T-cell (primary cell): ENCODE measurements at places on chromosomes 5 and 9. TPM values are rescaled to one million over a fixed set of nuclear protein-coding genes. Genes with fewer than 3 reads are reported as not detected.
A peak's percentile ranks its signal among the peaks of the same experiment; 100 is the strongest.

Gene TMEM215
- total RNA-seq, result not detected

DNA sequence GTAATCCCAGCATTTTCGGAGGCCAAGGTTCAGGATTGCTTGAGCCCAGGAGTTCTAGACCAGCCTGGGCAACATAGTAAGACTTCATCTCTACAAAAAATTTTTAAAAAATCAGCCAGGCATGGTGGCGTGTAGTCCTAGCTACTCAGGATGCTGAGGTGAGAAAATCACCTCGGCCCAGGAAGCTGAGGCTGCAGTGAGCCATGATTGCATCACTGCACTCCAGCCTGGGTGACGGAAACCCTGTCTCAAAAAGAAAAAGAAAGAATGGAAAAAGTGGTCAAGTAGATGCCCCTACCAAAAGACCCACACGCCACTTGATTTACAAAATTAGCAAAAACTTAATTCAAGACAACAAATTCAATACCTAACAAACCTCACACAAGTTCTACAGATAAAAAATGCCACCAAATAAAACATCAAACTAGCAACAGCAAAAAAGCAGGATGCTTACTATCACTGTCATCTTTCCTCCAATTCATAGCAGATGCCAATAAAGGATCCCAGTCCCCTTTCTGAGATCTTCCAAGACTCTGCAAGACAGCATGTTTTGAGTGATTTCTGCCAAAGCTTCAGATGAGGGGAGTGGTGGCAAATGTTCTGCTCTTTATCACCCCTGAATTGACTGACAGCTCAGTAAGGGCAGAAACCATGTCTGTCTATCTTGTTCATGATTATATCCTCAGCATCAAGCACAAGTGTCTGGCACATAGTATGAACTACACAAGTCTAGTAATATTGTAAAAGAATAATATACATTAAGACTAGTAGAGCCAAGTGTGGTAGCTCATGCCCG lies 34.2 kb upstream of the TESK1 start:
- no peak for DNase-seq

Gene HMCN2
- total RNA-seq, result 0.03 TPM

Gene RBM22
- 82.3 TPM for total RNA-seq

DNA sequence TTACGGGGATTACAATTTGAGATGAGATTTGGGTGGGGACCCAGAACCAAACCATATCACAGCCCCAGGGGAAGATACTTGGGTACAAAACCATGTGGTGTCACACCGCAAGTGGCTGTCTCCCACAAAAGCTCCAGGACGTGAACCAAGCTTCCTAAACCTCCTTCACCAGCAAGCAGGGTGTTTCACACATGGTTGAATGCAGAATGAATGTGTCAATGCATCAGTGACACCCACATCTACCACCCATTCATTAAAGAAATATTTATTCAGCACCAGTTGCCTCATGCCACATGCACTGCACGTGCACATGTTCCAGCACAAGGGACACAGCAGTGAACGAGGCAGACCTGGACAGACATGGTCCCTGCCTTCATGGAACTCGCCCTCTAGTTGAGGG lies 70.9 kb upstream of the SPOCK1 start:
- no peak for DNase-seq

DNA sequence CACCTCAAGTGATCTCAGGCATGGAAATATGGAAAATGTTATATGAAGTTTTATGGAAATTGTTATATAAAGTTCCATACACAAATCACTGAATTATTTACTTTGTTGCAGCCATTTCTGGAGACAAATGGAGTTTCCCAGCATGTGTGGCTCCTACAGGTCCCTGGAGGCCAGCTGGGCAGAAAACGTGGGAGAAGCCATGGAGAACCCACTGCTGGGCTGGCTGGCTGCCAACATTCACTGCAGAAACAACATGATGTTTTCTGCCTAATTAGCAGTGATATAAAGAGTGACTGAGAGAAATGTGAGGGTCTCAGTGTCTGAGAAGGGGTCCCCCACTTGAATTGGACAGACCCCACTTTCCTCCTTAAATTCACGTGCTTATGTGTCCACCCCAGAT lies 208.8 kb upstream of the IRX2 start:
- no peak for DNase-seq

Gene TICAM2
- 0.82 TPM for total RNA-seq

DNA sequence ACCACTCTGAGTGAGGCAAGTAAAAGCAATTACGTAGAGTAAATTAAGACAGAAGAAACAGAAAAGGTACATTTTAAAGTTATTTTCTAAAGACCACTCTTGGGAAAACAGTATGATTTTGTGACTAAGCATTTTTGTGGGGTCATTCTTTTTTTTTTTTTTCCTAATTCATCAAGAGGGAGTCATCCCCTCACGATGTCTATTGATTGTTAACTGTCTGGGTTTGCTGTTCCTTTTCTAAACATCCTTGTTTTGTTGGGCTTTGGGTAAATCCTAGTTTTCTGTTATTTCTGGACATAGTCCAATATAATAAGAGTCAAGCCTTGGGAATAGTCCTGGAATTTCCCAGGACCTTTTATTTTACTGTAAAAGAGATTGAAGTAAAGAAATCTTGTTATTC lies 63.8 kb downstream of the ANKRD55 start:
- DNase-seq, result no peak

- DNase-seq, result no peak
Measured at GRCh38 chr9:98235126-98235525, 20.3 kb downstream of the TBC1D2 start.

GRCh38 chr9:109903515-109904138 lies 123.6 kb downstream of the PALM2AKAP2 start:
- DNase-seq, result peak; percentile 42

Gene FRMPD1
- total RNA-seq, result not detected

Gene ZNF658
- total RNA-seq, result 4.5 TPM

GRCh38 chr5:117881426-117882230 lies 1106.7 kb downstream of the DTWD2 start:
- DNase-seq, result no peak

DNA sequence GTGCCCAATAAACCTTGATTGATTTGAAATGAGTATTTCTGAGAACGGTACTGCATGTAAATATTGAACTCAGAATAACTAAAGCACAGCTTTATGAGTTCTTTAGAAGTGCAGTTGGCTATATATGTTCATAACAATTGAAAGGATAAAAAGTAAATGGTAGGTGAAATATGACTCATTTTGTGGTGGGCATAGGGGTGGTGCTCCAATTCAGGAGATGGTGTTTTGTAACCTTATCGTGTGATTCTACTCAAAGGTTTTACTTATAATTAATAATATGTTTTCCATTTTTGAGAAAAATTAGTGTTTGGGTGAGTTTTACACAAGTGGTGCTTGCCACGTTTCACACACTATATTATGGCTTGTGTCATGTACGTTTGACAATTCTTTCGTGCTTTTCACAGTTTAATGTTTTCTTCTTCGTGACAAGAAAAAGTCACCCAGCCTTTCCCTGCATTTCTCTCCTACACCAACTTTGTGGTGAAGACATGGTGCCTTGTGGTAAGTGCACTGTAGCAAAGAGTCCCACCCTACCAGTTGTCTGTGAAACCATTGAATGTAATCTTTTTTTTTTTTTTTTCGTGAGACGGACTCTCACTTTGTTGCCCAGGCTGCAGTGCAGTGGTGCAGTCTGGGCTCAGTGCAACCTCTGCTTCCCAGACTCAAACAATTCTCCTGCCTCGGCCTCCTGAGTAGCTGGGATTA lies 492.5 kb upstream of the SGCD start:
- no peak for DNase-seq

DNA sequence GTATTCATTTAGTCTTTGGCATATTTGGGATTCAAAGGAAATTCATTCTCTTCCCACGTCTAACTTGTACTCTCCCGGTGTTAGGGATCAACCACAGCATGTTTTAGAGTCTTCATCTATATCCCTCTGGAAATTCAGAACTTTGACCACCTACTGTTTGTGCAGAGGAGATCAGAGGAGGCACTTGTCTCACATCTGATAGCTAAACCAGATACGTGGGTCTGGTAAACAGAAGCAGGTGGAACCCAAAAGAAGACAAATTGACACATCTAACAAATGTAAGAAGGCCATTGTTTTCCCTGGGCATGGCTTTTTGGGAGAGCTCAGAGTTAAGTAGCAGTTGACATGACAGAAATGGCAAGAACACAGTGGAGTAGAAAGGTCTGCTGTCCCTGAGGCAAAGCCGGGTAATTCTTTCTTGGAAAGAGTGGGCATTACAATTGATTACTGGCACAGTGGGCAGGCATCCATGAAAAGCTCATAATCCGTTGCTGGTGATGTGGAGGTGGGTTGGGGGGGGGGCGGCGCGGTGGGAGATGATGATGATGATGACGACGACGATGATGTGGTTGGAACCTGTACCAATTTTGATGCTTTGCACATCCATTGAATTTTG lies 27.5 kb downstream of the PIP5K1B start:
- DNase-seq, result no peak

GRCh38 chr9:127991017-127991756 lies 10.4 kb upstream of the EEIG1 start:
- no peak for DNase-seq

Gene DPP7
- 469 TPM for total RNA-seq

Gene ZBTB34
- total RNA-seq, result 5.7 TPM
